Metanephros (tissue), 2 donors: ENCODE measurements at places on chromosomes 16 and 17. TPM values are rescaled to one million over a fixed set of nuclear protein-coding genes. Genes with fewer than 3 reads are reported as not detected.

HBQ1 gene
- 6.5 TPM for total RNA-seq

ABCC11 gene
- total RNA-seq: 0.23 TPM

GLIS2 gene
- total RNA-seq: 23.4 TPM

RND2 gene
- total RNA-seq: 1.3 TPM

CHAD gene
- total RNA-seq: 0.12 TPM

GHDC gene
- total RNA-seq: 23.6 TPM

ZNF423 gene
- 31.5 TPM for total RNA-seq

TNS4 gene
- total RNA-seq: 0.35 TPM

TBC1D3K gene
- total RNA-seq: not detected

KRTAP4-9 gene
- total RNA-seq: not detected

DNAAF8 gene
- 1.1 TPM for total RNA-seq

DYNLL2 gene
- total RNA-seq: 27.5 TPM

KIF18B gene
- 5.4 TPM for total RNA-seq

SERPINF2 gene
- 49.7 TPM for total RNA-seq

SPATA2L gene
- total RNA-seq: 14.5 TPM

FA2H gene
- 3.4 TPM for total RNA-seq

KRTAP17-1 gene
- not detected for total RNA-seq

MEIOB gene
- 0.29 TPM for total RNA-seq
